ENCODE measurements at places on chromosomes 2 and 18.
A peak's percentile ranks its signal among the peaks of the same experiment; 100 is the strongest.

GRCh38 chr18:44715245-44715644, 34.6 kb downstream of the SETBP1 start:
- no peak for DNase-seq

GRCh38 chr2:21381421-21381820, 257.7 kb downstream of the TDRD15 start:
- DNase-seq, result no peak

GRCh38 chr18:513826-514530, 13.5 kb upstream of the COLEC12 start:
- no peak for DNase-seq

GRCh38 chr18:39759926-39760325, 2194.3 kb upstream of the CELF4 start:
- no peak for DNase-seq

DNA sequence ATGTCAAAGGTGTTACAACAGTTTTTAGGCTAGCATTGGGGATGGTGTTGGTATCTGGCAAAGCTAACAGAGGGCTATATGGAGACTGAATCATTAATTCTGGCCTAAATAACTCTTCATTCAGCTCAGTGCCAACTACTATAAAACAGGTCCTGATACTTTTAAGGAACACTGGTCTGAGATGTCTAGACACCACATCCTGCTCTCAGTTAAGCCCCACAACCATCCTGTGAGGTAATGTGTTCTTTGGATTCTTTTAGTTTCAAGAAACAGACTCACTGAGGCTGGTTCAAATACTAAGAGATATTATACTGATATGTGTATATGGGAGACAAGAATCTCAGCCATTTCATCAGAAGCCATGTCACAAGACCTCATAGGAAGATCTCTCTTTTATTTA, 14.2 kb upstream of the HK2 start:
- DNase-seq, result no peak

DNA sequence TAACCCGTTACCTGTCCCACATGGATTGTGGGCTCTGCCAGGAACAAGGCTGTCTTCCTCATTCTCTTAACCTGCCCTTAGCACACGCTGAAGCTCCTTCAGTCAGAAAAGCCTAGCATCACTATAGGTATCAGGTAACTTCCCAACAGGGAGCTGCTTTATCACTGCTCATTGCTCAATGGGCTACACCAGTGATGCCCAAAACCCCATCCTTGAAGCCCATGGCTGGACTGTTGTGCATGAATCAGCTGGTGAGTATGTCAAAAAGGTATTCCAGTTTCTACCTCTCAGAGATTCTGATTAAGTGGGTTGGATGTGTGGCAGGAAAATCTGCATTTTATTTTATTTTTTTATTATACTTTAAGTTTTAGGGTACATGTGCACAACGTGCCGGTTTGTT, 362.2 kb downstream of the LRATD1 start:
- DNase-seq, result no peak

GRCh38 chr2:106293271-106293783, 99.2 kb upstream of the UXS1 start:
- DNase-seq, result no peak

GRCh38 chr18:33560686-33561370, 17.2 kb upstream of the ASXL3 start:
- DNase-seq, result no peak

DNA sequence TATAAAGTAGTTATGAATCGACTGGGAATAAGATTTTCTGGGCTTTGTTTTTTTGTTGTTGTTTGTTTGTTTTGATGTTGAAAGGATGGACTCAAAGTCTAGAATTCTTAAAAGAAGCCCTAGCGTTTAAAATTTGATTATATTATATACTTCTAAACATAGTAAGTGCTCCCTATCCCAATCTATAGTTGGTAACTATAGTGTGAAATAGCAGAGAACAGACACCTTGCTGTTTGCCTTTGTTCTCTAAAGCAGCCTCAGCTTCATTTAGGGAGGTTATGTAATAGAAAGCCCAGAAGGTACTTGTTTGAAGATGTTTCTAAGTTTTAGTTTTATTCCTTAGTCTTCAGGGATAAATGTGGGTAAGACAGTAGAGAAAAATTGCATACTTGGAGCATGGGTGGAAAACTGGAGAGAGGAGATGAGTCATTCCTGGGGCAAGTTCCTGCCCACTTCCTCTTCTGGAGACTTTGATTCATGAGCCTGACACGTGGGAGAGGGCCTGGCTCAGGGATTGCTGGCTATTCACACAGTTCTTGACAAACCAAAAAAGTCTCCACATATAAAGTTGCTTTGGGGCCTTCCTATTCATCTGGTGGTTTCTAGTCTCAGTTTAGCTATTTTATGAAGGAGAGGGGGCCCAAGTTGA, 131.9 kb downstream of the MYO1B start:
- DNase-seq, result no peak

DNA sequence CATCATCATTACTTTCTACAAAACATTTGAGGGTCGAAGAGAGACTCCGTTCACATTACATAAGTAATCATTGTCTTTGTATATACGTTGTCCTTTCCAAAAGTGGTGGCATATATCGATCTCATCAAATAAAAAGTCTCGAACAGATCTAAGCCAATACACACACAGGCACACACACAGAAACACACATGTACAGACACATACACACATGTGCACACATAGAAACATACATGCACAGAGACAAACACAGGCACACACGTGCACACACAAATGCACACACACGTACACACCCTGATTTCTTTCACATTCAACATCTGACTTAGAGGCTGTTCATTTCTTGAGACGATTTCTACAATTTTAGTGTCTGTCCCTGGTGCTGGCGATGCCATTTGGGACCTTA, 17.5 kb upstream of the ALKAL2 start:
- DNase-seq, result no peak

DNA sequence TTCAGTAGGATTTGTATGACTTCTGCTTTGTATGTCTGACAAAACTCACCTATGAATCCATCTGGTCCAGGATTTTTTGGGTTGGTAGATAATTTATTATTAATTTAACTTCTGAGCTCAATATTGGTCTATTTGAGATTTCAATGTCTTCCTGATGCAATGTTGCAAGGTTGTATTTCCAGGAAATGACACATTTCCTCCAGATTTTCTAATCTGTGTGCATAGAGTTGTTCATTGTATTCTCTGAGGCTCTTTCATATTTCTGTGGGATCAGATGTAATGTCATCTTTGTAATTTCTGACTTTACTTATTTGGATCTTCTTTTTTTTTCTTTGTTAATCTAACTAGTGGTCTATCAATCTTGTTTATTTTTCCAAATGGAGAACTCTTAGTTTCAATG, 584.7 kb upstream of the SETBP1 start:
- DNase-seq, result no peak

DNA sequence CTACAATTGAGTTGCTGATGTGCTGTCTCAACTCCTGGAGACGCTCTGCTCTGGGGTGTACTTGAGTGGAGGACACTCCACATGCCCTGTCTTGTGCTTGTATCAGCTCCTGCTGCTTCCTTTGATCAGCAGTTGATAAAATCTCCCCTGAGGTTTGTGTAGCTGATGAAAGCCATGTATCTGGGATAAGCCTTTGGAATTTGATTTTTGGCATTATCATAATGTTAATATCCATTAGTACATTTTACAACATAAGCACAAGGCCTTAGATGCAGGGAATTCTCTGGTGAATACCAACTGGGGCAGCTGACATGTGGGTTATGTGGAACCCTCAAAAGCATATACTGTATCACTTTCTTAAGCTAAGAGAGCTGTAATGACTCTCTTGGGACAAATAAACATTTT, 222.7 kb upstream of the ITGA4 start:
- no peak for DNase-seq

- no peak for DNase-seq
Measured at GRCh38 chr2:8219631-8220355, 462.1 kb upstream of the ID2 start.

GRCh38 chr2:136874258-136874657, 108.9 kb downstream of the THSD7B start:
- DNase-seq, result peak; percentile 14

GRCh38 chr2:20796374-20796791, 26.5 kb downstream of the LDAH start:
- DNase-seq, result no peak

DNA sequence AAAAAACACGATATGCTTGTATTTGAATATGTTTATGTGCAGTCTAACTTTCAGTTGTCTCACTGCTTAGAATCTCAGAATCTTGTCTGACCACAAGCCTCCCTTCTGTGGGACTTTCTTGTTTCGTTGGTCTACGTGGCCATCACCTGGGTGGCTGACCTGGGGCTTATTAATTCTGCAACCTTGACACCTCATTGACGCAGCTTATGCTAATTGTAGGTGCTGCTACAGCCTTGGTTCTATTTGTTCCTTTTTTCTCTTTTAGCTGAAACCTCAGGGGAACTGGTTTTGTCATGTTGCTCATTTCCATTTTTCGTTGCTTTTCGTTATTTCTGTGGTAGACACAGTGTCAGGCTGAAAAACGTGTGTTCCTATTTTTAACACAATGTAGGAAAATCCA, 273.7 kb downstream of the SLC4A3 start:
- no peak for DNase-seq

DNA sequence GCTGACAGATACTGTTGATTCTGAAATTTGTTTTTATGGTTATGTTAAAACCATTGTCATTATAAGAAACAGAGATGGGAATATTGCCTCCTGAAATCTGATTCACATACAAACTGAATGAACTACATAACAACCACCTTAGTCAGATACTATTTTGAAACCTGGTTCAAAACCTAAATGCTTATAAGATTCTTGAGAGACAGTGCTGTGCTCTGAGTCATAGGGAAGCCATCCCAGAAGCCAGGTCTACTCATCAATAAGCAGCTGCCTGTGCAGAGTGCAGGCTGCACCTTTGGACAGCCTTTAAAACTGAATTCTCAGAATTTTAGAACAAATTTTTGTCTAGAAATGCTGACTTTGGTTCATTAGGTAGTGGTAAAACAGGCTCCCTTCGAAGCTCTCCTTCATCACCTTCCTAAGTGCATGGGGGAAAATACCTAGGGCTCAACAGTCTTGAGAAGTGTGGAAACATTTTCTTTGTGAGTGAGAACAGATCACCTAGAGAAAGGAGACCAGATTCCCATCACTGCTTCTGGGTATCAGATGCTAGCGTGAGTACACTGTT, at the start of gene SERPINB7:
TSS of gene SERPINB7 (plus strand) at position 253 of the 565 bp plus-strand sequence. CDS start 6,955 bp downstream, outside the sequence.
- DNase-seq, result no peak

- DNase-seq, result no peak
Measured at GRCh38 chr2:18578033-18578432, 11.3 kb downstream of the NT5C1B start.

DNA sequence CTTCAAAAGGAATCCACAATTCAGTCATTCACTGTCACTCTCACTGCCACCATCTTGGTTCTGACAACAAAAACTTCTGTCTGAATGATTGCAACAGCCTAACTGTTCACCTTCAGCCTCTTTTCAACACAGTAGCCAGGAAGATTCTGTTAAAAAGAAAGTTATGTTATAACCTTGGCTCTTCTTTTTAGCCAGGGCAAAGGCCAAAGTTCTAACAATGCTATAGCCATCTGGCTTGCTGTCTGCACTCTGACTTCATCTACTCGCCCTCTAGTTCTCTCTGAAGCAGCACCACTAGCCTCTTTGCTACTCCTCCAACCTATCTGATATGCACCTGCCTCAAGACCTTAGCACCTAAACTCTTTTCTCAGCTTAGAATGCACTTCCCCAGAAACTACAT, 158.5 kb downstream of the ZNF385B start:
- DNase-seq, result no peak

DNA sequence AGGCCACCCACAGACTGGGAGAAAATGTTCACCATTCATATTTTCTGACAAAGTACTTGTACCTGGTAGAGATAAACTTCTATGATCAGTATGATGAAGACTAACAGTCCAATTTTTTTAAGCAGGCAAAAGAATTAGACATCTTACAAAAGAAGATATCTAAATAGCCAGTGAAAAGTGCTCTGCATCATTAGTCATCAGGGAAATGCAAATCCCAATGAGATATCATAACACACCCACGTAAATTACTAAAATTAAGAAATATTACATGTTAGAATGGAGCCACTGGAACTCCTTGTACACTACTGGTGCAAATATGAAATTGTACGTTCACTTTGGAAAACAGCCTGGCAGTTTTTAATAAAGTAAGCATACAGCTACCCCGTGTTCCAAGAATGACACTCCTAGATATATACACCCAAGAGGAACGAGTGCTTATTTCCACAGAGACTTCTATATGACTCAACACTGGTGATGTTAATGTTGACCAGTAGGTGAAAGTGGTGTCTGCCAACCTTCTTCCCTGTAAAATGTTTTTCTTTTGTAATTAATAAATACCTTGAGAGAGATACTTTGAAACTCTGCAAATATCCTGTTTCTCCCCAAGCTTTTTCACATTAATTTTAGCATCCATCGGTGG, 80.3 kb downstream of the NPAS2 start:
- DNase-seq, result no peak

GRCh38 chr2:60394463-60394862, 159.0 kb downstream of the BCL11A start:
- DNase-seq, result no peak

- no peak for DNase-seq
Measured at GRCh38 chr2:86417961-86418360, 23.2 kb upstream of the KDM3A start.

GRCh38 chr2:203918839-203919238, 17.7 kb upstream of the ICOS start:
- no peak for DNase-seq

DNA sequence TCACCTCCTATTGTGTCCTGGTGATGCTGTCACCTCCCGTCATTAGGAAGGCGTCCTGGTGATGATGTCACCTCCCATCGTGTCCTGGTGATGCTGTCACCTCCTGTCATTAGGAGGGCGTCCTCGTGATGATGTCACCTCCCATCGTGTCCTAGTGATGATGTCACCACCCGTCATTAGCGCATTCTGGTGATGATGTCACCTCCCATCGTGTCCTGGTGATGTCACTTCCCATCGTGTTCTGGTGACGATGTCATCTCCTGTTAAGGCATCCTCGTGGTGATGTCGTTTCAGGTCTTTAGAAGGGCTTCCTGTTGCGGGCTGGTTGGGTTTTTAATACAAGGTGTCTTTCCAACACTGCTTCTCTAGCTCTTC, 40.7 kb downstream of the CTDP1 start:
- DNase-seq, result no peak

DNA sequence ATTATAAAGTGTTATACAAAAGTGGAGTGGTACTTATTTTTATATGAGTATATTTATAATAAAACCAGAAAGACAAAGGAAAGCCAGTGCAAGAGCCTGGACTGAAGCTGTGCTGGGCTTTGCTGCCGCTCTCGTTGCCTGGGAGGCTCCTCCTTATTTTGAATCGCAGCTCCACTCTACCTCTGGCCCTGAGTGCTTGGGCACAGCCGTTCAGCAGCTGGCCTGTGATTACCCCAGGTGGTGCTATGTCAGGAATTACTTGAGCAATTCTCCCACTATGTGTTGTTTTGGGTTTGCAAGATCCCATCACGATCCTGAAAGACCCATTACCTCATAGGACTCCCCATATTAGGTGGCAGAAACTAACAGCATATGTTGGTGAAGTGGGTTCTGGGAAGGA, 53.0 kb upstream of the LCLAT1 start:
- peak; percentile 31 for DNase-seq

All from NCI-H774 (cell line).